ENCODE measurements at places on chromosomes 7 and 10.
A peak's percentile ranks its signal among the peaks of the same experiment; 100 is the strongest.

DNA sequence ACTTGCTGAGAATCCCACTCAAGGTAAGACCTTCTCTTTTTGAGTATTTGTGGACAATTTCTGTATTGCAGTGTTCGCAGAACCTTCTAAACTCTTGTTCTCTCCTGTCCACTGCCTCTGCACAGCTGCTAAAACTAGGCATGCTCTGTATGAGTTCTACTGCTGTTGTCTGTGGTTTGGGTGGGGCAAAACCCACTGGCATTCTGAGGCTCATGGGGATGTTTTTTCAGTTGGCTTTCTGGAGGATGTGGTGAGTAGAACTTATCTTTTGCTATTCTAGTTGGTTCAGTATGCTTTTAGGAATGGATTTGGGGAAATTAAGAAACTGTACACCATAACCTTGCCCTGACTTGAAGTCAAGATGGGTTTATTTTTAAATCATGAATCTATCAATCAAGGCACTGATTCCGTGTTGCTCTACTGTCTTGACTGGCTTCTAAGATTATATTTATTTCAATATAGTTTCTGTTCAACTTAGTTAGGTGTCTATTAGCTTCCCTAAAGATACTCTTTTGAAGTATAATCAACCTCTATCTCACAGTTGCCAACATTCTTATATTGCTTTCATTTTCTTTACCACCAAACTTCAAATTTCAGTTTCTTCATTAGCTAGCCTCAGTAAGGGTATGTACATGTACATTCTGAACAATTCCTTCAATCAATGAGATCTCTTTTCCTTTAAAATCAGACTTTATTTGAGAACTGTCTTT is 25.0 kb upstream of the C1GALT1 start:
- DNase-seq = peak; percentile 67

GRCh38 chr7:27601217-27601616 is 61.5 kb downstream of the HIBADH start:
- DNase-seq = no peak

GRCh38 chr10:96764425-96765060 is 44.2 kb upstream of the PIK3AP1 start:
- DNase-seq = no peak

- DNase-seq = no peak
These were observed 60.9 kb downstream of the TCERG1L start for GRCh38 chr10:131250454-131251145.

DNA sequence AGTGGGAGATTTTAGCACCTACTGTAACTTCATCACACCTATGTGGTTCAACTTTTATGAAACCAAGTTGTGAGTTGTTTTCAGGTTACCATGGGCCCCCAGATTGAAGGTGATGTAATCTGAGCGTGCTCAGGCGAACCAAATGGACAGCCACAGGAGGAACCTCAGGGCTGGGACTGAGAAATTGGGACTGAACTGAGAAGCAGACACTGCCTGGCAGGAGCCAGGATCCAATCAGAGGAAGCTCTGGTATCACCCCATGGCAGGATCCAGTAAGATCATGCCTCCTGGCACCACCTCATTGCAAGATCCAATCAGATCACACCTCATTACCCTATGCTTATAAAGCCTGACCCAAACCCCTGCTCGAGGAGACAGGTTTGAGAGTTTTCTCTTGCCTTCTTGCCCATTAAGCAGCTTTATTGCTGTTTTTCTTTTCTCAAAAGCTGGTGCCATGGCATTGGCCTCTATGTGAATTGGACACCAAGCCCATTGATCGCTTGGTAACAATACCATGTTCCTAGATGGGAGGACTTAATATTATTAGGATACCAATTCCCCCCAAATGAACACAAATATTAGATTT is 43.2 kb upstream of the GDF10 start:
- DNase-seq = no peak

- no peak for DNase-seq
These were observed 26.1 kb upstream of the GRID1 start for GRCh38 chr10:86392723-86393094.

DNA sequence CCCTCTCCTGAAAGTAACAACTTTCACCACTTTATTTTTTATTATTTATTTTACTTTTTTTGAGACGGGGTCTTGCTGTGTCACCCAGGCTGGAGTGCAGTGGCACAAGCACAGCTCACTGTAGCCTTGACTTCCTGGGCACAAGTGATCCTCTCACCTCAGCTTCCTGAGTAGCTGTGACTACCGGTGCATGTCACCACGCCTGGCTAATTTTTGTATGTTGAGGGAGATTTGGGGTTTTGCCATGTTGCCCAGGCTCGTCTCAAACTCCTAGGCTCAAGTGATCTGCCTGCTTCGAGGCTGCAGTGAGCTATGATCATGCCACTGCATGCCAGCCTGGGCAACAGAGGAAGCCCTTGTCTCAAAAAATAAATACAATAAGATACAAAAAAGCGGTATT is 14.9 kb upstream of the SLIT1 start:
- DNase-seq = no peak

GRCh38 chr7:71633551-71634008 is 501.6 kb downstream of the GALNT17 start:
- no peak for DNase-seq

- no peak for DNase-seq
These were observed 29.5 kb downstream of the GPER1 start for GRCh38 chr7:1117321-1117928.

- no peak for DNase-seq
These were observed 162.5 kb upstream of the TRIM24 start for GRCh38 chr7:138297526-138297925.

- no peak for DNase-seq
These were observed 55.9 kb upstream of the PIP4K2A start for GRCh38 chr10:22770270-22770669.

GRCh38 chr7:148815612-148816011 is 68.5 kb downstream of the EZH2 start:
- DNase-seq = no peak

DNA sequence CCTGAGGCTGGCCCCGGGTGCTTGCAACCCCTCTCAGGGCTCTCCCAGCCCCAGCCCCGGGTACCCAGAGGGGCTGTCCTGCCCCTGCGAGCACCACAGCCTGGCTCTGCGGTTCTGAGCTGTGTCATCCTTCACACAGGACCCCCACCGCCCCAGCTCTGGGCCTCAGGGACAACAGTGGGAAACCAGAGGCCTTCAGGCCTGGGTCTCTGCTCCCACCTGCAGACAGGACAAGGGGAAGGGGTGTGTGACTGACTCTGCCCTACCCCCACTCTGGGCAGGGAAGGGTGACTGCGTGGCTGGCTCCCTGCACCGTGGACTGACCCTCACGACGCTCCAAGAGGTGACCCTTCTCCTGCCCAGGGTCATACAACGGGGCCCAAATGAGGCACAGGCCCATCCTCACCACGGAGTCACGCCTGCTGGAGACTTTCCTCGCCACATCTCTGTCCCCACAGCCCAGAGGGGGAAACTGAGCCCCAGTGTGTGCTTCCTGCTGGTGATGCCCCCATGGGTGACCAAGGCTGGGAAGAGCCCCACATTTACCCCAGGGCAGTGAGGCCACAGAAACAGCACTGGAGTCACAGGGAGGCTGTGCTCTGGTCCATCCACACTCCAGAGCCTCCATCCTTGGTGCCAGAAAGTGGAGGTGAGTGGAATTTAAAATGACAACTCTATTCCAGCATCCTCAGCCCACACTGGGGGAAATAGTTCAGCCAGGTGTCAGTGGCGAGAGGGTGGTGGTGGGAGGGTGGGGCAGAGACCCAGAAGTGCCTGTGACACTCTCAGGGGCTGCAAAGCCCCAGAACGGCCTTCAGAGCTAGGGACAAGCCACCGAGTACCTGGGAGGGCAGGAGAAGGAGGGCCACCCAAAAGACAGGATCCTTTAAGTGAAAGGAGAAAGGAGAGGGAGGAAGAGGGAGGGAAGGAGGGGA is 13.6 kb downstream of the CAMK2B start:
- DNase-seq = no peak

DNA sequence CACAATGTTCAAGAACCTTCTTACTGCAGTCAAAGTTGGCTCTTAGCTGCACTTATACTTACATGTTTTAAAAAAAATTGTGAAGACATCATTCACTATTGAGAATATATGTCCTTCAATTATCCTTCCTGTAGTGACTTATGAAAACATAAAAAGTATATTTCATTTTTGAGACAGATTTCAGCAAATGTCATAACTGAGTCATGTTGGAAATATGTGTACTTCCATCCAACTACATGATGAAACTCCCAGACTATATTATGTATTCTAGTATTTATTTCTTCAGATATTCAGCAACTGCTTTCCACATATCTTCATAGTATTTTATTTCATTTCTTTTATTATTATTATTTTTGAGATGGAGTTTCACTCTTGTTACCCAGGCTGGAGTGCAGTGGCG is 160.2 kb downstream of the ARHGAP12 start:
- DNase-seq = no peak
